ENCODE measurements at places on chromosomes 3 and 15.

DNA sequence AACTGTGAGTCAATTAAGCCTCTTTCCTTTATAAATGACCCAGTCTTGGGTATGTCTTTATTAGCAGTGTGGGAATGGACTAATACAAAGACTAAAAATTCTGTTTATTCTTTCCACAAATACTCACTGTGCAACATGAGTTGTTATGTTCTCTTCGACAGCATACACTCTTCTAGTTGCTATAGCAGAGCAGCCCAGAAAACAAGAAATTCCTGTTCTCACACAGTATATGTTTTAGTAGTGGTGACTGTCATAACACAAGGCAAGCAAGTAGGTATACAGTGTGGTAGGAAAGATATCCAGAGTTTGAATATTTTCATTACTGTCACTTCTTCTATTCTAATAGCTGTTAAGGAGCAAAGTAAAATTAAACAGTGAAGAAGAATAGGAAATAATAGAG lies 453.3 kb downstream of the ROBO1 start:
- no peak for ATAC-seq

DNA sequence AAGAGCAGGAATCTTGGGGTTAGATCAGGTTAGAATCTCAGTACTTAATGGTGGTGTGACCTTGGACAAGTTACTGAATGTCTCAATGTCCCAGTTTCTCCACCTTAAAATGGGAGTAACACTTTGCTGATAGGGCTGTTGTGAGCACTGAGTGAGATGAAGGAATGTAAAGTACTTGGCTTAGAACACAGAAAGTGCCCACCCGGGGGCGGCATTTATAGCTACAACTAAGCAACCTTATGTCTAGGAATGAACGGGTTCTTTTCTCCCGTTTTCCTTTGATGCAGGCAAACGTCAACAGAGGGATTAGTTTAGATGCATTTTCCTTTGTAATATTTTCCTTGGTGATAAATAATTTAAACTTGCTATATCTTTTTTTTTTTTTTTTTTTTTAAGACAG lies 176.6 kb downstream of the USP13 start:
- ATAC-seq: no peak

- no peak for ATAC-seq
Measured at GRCh38 chr3:125585595-125586223, 9.6 kb downstream of the OSBPL11 start.

DNA sequence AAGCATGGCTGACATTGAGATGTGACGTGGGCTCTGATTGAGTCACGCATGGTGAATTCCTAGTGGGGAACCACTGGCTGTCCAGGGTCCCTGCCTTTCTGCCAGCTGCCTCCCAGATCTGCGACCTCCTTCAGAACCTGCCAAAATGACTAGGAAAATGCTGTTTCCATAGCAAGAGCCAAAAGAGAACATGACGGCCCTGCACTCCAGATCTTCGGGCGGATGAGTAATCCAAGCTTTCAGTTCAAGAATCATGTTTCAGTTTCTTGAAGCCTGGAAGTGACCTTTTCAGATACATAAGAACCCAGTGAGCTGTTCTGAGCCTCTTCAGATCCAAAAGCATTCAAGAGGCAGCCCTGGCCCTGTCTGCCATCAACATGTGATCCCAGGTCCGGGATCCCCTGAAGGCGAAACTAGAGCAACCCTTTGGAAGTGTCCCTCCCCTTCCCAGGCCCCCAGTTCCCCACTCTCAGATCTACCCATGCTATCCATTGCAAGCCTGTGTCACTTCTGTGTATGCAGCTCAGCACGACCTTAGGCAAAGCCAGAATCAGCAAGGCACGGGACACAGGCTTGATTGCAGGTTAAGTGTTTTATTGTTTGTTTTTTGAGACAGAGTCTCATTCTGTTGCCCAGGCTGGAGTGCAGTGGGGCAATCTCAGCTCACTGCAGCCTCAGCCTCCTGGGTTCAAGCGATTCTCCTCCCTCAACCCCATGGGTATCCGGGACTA lies 19.7 kb downstream of the ANKRD63 start:
- ATAC-seq: peak; percentile 21

- ATAC-seq: no peak
Measured at GRCh38 chr3:67509471-67510075, 144.8 kb downstream of the SUCLG2 start.

- ATAC-seq: no peak
Measured at GRCh38 chr15:62105266-62105665, 38.5 kb downstream of the C2CD4A start.

GRCh38 chr15:80918196-80918783 lies 71.3 kb downstream of the MESD start:
- no peak for ATAC-seq

GRCh38 chr15:41915255-41915994 lies 21.6 kb upstream of the SPTBN5 start:
- ATAC-seq: no peak

- ATAC-seq: no peak
Measured at GRCh38 chr3:144242747-144243146, 271.1 kb downstream of the DIPK2A start.

GRCh38 chr15:56794165-56794552 lies 60.9 kb upstream of the ZNF280D start:
- ATAC-seq: no peak

- ATAC-seq: no peak
Measured at GRCh38 chr3:69368129-69368741, 17.7 kb downstream of the FRMD4B start.

DNA sequence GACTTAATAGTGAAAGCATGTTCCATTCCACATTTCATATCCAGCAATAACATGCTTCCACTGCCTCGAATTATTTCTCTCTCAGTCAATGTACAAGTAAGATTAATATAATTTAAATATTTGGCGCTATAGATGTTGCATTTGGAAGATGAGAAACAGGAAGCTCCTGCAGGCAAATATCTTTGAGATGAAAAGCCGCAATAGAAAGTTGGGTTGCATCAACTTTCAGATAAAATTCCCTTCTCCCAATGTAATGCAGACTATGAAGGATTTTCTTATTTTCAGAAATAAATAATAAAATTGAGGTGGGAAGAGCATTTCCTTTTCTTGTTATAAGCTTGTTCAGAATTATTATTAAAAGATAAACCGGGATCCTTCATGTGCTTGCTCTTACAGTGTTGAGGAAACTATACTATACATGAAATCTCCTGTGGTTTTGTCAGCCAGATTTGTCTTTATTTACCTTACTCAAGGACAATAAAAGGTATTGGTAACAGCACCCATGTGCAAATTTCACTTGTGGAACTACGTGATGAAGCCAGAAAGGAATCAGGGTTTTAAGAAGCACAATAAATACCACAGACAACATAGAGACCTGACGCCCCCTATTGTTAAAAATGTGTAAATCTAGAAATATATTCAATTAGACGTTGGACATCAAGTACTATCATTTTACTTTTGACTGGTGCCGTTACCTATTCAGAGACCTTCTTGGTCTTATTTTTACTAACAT lies 307.0 kb downstream of the ARPP21 start:
- ATAC-seq: no peak

DNA sequence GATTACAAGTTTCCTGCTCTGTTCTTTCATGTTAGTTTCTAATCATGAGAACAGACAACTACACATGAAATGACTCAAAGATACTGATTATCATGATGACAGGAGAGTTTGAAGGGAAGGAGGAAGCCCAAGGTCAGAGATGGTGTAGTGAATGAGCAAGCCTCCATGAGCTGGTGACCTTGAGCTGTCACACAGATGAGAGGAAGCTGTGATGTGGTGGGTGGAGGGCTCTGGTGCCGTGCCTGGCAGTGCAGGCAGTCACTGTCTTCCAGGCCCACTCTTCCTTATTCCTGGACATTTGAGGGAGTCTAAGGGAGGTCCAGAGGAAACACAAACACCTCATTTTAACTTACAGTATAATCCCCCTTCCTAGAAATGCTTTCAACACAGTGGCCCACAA lies 133.4 kb upstream of the ROPN1 start:
- ATAC-seq: no peak

- no peak for ATAC-seq
Measured at GRCh38 chr15:42804739-42805138, 67.8 kb upstream of the CDAN1 start.

DNA sequence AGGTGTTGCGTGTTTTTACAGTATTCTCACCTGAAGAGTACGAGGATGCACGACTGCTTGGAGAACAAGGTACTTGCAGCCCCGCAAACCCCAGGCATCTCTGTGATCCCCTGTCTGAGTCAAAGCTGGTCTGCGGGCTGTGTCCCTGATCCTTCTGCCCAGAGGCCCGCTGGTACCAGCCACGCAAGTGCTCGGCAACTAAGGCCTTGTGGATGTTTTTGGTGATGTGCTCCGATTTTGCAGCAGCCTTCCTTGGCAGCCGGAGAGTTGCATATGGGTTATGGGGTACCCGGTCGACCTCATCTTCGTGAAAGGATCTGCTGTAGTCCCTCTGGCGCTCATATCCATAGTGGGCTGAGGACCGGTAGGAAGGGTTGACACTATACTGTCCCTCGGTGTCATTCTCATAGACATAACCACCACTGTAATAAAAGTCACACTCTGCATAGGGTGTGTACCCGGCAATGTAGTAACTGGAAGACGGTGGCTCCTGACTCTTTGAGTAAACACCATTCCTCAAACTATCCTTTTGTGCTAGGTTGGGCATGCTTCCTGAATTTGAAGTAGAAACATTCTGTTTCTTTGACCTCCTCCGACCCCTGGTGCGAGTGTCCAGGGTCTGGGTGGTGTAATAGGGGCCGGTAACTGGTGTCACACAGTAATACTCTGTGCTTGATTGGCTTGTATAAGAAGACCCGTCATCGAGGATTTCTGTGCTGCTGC lies 58.6 kb upstream of the LMOD3 start:
- no peak for ATAC-seq

DNA sequence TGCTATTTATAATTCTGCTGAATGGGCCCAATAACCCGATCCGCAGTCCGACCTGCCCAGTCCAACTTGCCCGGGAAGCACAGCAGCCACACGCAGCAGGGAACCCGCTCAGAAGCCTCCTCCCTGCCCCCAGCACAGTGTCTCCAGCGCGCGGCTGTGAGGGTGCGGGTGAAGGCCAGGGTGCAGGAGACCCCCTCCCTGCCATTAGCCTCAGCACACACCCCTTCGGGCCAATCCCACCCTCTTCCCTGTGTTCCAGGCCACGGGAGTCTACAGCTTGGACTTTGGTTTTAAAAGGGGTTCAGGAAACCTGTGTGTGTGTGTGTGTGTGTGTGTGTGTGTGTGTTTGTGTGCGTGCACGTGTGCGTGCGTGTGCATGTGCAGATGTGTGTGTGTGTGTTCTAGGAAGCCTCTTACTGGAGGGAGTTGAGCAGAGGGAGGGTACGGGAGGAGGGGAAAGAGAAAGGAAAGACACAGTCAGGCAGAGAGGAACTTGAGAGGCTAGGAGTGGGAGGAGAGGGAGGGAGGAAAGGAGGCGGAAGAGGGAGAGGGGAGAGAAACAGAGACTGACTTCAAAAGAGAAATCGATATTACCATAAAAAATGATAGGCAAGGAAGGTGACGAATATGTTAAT lies 34.2 kb downstream of the ATP2B2 start:
- peak; percentile 44 for ATAC-seq

DNA sequence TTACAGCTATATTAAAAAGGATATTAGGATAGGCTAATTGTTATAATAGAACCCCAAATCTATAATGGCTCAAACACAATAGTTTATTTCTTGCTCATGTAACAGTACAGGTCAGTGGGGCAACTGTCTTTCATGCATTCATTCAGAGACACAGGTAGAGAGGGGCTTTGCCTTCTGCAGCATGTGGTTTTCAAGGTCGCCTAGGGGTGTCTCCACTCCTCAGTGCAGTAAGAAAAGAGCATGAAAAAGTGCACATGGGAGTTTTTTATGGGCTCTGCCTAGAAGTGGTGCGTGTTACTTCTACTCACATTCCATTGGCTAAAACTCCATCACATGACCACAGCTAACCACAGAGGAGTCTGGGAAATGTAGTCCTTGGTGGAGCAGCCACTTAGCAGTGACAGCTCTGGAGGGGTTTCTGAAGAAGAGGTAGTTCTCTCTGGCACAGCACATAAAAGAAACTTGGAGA lies 1.8 kb downstream of the ZBTB38 start:
- peak; percentile 93 for ATAC-seq

GRCh38 chr3:43448098-43448497 lies 161.8 kb downstream of the SNRK start:
- ATAC-seq: no peak

DNA sequence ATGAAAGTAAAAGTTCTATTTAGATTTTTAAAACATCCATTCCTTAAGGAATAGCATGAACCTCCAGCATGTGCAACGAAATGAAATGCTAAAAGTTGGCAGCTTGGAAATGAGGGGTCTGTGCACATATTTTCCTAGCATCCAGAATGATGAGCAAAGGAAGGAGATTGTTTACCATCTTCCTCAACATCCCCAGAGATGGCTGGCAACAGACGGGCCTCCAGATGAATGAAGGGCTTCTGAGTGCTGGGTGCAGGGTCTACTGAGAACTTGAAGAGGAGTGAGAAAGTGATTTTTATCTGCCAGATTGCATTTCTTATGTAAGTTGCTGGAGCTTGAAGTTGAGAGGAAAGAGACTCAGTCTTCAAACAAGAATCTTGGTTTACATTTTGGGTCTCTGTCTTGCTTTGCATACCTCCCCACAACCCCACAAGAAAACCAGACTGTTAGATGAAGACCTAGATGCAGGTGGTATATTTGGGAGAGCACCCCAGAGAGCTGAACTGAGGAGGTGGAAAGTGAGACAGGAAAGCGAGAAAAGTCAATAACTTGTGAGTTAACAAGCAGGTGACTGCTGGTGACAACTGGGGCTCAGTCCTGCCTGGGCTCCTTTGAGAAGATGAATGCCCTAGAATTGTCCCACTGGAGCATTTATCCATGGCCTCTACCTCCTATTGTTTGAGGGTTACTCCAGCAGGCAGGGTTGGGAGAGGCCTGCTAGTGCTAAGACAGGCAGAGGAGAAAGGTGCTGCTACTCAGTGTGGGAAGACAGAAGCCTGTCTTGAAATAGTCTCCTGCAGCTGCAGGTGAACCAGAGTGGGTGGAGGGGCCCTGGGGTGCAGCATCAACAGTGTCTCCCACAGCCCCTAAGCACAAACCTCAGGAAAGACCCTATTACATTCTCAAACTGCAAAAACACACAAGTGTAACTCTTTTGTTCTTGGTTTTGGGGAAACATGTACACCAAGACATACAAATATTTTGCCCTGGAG lies 10.5 kb upstream of the CCK start:
- ATAC-seq: no peak

- ATAC-seq: no peak
Measured at GRCh38 chr3:53711387-53711786, 134.8 kb downstream of the CHDH start.

DNA sequence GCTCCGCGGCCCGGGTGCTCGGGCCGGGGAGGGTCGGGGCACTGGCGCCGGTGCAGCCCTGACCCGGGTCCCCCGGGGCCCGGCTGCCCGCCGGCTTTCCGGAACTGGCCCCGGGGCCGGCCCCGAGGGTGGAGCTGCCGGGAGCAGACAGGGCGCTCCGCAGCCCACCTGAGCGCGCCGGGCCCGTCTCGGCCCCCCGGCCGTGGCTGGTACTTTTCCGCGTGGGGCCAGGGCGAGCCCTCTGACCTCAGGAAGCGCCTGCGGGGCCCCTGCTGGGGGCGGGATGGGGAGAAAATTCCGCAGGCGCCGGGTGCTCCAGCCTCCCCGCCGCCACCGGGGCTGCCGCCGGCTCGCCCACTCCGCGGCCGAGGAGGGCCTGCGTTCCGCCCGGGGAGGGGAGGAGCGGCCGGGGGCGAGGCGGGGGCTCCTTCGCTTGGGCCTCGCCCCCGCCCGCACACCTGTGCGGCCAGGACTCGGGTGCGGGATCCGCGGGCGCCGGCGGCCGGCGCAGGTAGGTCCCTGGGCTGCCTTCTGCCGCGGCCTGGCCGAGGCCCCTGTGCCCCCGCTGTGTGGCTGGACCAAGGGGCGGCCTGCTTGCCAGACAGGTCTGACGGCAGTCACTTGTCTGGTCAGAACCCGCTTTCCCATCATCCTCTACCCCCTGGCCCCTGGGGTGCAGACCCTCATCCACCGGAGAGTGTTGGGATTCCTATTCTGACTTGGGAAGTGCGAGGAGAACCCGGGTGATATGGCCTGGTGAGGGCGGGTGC lies 3.5 kb downstream of the FURIN start:
- peak; percentile 5 for ATAC-seq

All from activated CD4-positive, CD25-positive, alpha-beta regulatory T cell treated with anti-CD3 and anti-CD28 coated beads, Interleukin-2, amount 50 U/mL, for 24 hours (primary cell).